ENCODE measurements at places on chromosomes 7 and 10.

DNA sequence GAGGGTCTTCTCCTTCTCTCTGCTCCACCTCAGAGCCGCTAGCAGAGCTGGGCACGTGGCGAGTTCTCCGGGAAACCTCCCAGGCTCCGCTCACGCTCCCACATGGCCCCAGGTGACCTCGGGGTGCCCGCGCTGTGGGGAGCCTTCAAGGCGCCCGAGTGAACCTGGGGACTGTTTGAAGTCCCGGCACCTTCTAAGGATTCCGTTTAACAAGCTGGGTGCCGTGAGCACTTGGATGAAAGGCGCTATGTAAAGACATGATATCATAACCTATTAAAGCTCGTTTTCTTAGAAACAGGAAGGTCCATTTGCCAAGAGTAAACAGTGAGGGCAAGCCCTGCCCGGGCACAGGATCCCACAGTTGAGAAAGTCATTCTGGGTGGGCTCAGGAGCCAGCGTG, 15.8 kb upstream of the MYL10 start:
- no peak for DNase-seq

- no peak for DNase-seq
These were observed 1.1 kb upstream of the TFAM start for GRCh38 chr10:58384095-58384494.

DNA sequence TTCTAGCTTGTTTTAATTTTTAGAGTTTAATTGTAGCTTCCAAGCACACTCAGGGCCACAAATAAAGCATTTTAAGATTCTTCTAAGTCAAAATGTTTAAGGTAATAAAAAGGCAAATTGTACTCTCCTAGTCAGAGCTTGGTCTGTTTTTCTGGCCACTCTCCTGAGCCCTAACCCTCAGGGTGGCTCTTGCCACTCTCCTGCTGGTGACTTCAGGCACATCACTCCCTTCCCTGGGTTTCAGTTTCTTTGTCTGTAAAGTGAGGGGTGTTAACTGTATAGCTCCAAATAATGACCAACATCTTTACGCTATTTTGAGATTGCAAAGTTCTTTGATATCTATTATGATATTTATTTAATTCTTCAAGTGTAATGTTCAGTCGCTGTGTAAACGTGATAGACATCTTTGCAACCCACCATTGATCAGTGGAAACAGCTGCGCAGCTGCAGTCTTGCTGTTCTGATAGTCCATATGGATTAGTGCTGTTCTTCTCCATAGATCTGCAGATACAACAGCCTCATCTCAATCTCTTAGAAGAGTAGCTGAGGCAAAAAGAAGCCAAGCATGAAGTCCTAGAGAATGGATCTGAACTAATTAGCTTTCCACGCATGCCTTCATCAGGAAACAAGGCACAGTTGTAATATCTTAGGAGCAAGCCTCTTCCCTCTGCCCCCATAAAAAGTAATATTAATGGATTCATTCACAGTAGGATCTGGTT, 189.9 kb downstream of the PLPP4 start:
- DNase-seq = no peak

- no peak for DNase-seq
These were observed 7.8 kb downstream of the NPS start for GRCh38 chr10:127556916-127557315.

GRCh38 chr10:72277340-72277995, 3.7 kb downstream of the DDIT4 start:
- DNase-seq = no peak

DNA sequence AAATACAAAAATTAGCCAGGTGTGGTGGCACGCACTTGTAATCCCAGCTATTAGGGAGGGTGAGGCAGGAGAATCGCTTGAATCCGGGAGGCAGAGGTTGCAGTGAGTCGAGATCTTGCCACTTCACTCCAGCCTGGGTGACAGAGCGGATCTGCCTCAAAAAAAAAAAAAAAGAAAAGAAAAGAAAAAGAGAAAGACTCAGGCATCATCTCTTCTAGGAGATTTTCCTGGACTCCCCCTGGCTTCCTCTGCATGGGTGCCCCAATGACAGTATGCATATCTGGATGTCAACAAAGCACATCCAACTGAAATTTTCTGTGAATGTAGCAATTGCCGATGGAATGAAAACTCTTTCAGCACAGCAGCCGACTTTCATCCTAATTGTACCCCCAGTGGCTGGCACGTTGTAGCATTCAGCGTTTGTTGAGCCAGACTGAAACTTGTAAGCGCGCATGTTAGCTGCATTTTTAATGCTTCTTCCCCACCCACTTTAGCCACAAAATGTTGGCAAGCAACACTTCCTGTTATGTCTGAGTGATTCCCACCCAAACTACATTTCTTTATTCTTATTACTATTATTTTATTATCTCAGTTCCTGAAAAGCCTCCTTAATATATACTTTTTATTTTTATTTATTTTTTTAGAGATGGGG, 70.2 kb downstream of the PRTFDC1 start:
- peak; percentile 26 for DNase-seq

GRCh38 chr7:37149051-37149772, 299.5 kb downstream of the ELMO1 start:
- no peak for DNase-seq

GRCh38 chr10:102801978-102802377, 35.2 kb downstream of the CYP17A1 start:
- DNase-seq = no peak

GRCh38 chr10:66777665-66778064, 148.2 kb upstream of the LRRTM3 start:
- DNase-seq = no peak

DNA sequence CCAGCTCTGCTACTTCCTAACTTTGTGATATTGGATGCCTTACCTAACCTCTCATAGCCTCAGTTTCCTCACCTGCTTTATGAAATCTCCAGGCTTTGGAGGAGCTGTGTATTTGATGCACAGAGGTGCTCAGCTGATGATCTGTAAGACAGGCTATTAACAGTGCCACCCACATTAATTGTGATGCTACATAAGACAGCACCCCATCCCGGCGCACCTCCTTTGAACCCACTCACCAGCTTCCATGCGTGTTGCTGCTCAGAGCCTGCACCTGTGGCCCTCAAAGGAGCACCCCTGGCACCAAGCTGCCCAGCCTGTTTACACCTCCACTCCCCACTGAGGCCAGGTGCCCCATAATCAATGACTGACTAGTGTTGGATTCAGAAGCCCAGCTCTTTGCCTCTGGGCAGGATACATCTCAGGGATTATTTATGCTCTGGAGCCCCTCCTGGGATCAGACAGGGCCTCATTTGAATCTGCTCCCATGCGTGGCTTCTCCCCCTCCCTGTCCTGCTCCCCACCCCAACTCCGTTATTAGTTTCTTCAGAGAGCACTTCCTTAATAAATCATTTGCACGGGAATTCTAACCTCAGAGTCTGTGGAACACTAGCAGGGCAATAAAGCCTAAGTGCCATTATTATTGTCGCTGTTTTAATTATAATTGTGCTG, 87.7 kb downstream of the GFRA1 start:
- no peak for DNase-seq

- no peak for DNase-seq
These were observed 64.5 kb downstream of the VWA2 start for GRCh38 chr10:114303556-114303955.

DNA sequence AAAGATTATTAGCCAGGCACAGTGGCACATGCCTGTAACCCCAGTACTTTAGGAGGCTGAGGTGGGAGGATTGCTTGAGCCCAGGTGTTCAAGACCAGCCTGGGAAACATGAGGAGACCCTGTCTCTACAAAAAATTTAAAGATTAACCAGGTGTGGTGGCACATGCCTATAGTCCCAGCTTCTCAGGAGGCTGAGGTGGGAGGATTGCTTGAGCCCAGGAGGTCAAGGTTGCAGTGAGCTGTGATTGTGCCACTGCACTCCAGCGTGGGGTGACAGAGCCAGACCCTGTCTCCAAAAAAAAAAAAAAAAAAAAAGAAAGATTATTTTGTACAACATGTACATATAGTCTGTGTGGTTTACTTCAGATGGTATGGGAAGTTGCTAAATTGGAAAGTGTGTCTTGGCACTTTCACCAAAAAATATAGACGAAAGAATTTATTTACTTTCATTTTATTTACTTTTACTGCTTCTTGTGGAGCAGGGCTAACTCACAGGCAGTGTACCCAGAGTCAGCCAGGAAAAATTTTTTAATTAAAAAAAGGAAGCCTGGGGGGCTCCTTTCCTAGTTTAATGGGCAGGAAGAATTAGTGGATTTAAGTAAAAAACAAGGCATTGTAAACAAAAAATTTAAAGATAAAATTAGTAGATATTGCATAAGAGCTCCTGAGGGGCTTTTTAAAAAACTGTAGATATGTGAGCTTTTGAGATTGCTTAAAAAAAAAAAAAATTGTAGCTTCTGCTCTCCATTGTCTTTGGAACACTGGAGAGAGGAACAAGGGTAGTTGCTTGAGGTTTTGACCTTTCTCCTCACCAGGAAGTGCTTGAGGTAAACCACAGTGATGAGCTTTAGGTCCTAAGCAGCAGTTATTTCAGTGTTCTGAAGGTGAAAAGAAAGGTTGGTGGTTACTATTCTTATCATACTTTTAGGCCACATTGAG, 44.6 kb upstream of the VDAC2 start:
- no peak for DNase-seq

DNA sequence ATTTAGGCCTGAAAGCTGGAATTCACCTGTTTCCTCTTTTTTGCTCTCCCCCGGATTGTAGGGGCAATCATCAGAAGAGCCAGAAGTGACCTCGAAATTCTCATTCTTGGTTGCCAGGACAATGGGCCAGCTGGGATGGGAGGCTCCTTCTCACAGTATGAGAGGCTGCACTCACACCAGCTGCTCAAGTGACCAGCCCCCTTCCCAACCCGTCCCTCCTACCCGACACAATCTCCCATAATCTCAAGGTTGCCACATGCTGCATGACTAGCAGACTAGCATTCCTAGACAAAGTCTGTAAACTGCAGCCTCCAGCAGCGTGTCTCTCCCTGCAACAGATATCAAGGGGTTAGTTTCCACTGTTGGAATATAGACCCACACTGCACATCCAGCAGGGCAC, 110.3 kb downstream of the C1GALT1 start:
- DNase-seq = no peak

DNA sequence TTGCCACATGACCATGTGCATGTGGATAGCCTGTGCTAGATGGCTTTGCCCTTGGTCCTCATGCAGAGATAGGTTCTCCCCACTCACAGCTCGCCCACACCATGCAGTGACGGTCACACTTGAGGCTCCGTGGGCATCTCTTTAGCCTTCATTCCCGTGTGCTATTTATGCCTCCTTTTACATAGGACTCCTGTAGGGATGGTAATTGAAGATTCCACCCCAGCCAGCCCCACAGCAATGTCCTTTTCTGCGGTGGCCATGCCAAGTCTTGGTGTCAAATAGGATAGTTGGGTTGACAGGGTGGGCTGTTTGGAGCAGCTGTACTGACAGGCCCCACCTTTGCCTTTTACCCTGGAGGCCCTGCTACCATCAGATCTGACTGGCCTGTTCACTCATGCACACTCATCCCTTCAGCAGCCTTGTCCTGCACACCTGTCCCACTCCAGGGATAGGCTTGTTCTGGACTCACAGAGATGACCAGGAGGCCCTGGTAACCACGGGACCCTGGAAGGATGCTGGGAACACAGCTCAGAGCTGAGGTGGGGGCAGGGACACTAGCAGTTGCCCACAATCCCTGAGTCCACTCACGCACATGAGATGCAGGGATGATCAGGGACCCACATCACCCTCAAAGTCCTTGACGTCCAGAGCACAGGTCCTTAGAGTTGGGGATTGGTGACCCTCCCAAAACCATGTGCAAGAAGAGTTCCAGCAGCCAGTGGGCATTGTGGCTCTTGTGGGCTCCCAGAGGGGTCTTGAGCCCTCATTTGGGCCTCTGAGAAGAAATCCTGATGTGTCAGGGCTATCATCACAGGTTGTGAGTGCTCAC, 71.2 kb downstream of the ADCY1 start:
- DNase-seq = no peak

DNA sequence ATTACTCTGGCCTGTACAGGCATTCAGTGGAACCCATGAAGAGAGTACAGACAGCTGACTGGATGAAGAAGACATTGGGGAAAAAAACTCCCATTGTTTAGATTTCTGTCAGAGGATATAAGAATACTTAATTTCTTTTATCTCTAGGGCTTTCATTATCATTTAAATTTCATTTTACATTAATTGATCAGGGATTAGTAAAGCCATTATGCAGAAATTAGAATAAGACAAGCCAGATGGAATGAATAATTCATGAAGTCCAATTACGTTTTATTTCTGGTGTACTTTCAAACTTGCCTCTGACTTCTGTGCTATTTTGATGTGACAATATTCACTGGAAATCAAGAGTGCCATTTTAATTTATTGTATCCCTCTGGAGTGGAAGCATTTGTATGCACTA, 247.0 kb downstream of the SLC25A13 start:
- no peak for DNase-seq

- DNase-seq = no peak
These were observed 181.8 kb upstream of the FERD3L start for GRCh38 chr7:19327018-19327417.

GRCh38 chr10:98246911-98247805, 20.8 kb downstream of the LOXL4 start:
- no peak for DNase-seq

- DNase-seq = no peak
These were observed 13.6 kb upstream of the ITGB1 start for GRCh38 chr10:32971536-32972091.

GRCh38 chr10:36096576-36096975, 454.5 kb upstream of the FZD8 start:
- DNase-seq = no peak

- no peak for DNase-seq
These were observed 608 bp downstream of the HHEX start for GRCh38 chr10:92690211-92690914.

GRCh38 chr7:152865011-152865410, 105.5 kb downstream of the ACTR3B start:
- no peak for DNase-seq

DNA sequence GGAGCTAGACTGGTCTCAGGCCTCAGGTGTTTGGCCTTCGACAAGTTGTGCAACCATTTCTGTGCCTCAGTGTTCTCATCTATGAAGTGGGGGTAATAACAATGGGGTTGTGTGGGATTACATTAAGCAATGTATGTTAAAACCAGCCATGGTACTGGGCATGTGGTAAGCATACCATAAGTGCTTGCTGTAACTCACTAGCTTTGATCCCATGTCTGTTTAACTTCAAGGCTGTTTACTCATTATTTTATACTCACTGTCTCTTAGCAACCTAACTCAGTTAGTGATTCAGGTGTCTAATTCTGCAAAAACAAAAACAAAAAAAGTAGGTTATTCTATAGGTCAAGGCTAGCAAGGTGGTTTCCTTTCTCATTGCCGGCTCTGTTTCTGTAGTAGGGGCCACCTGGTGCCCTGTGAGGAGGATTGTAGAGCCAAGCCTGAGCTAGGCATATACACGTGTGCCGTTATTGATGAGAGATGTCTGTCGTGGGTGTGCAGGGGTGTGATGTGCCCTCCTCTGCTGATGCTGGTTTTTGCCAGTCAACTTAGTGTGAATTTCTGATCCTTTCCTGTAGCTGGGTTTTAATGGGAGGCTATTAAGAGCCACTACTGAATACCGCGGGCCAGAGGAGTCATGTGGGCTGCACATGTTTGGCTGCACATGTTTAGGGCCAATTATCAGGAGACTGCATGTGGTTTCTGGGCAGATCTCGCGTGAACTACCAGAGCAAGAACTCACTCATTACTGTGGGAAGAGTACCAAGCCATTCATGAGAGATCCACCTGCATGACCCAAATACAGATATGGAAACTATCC, 56.2 kb downstream of the EEPD1 start:
- no peak for DNase-seq

- DNase-seq = no peak
These were observed 143.9 kb downstream of the WDR37 start for GRCh38 chr10:1199897-1200721.

Measured in stimulated activated CD4-positive, alpha-beta T cell treated with anti-CD3 and anti-CD28 coated beads, Interleukin-2, amount 100 ng/mL, for 4 hours (primary cell).